ENCODE measurements at places on chromosomes 12 and 14.

GRCh38 chr12:120797677-120798642 lies 72.3 kb downstream of the ACADS start:
- no peak for DNase-seq

- no peak for DNase-seq
Observed at GRCh38 chr12:107875786-107876185, 101.3 kb downstream of the ASCL4 start.

DNA sequence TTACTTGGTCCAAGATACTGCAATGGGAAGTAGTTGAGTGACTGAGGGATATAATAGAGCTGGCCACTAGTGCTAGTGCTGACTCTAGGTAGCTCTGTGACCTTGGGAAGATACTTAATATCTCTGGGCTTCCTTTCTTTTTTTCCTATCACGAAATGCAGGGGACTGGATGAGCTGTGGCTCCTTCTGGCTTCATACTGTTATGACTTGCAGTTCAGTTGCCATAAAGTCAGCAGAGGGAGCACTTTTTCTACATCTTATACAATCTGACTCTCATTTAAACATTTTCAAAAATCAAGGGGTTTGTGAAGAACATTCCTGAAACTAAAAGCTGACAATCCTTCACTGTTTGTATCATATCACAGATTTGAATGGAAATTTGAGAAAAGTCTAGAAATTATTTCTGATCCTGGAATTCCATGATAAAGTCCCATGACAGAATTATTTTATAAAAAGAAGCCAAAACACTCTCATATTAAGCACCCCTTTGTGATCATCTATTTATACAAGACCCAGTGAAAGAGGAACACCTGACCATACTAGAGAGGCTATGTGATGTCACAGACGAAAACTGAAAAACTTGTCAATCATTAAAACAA lies 5.3 kb downstream of the BHLHE41 start:
- no peak for DNase-seq

GRCh38 chr14:94386085-94387031 lies 2.0 kb downstream of the SERPINA1 start:
- DNase-seq = no peak

DNA sequence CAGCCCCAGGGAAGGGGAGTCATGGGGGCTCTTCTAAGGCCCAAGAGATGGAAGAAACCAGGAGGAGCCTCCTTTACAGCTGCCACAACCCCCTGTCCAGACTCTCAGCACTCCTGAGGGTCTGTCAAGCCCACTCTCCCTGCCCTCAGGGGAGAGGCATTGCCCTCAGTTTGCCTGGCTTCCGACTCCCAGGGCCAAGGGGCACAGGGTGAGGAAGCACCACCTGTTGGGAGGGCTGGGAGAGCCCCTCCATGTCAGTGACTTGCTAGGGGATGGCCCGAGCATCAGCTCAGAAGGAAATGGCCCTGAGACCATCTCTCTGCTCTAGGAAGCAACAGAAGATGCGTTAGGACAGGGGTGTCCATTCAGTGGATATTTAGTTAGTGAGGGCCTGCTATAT lies 36.1 kb downstream of the LTBP2 start:
- no peak for DNase-seq

DNA sequence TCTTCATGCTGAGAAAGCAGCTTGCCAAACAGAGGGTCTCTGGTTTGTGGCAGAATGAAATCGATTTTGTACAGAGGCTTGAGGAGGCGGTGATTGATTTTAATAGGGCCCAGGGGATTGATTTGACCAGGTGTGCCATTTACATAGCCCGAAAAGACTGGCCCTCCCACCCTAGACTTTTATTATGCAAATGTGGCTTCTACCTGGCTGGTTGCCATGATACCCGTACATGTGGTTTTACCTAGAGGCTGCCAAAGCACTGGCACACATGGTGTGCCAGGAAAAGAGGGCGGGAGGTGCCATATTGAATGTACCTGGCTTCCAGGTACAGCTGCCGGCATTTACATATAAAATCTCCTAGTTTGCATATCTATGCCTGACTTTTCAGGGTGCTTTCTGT lies 18.0 kb upstream of the GUCY2C start:
- no peak for DNase-seq

DNA sequence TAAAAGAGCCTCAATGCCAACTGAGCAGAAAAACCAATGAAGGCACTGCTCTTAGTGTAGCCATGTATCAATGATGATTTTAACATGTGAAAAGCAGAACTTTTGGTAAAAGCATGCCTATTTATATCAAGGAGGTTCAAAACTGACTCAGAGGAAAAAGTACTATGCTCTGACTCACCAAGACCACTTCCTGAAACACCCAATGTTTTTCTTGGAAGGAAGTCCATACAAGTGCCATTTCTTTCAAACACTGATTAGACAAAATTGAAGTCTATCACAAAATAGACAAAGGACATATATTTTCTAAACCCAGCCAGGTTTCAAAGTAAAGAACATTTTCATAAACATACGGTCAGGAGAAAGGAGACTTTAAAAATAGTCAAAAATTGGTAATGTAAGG lies 88.6 kb downstream of the EPS8 start:
- DNase-seq = no peak

- DNase-seq = no peak
Observed at GRCh38 chr14:90447720-90448497, 51.1 kb downstream of the CALM1 start.

DNA sequence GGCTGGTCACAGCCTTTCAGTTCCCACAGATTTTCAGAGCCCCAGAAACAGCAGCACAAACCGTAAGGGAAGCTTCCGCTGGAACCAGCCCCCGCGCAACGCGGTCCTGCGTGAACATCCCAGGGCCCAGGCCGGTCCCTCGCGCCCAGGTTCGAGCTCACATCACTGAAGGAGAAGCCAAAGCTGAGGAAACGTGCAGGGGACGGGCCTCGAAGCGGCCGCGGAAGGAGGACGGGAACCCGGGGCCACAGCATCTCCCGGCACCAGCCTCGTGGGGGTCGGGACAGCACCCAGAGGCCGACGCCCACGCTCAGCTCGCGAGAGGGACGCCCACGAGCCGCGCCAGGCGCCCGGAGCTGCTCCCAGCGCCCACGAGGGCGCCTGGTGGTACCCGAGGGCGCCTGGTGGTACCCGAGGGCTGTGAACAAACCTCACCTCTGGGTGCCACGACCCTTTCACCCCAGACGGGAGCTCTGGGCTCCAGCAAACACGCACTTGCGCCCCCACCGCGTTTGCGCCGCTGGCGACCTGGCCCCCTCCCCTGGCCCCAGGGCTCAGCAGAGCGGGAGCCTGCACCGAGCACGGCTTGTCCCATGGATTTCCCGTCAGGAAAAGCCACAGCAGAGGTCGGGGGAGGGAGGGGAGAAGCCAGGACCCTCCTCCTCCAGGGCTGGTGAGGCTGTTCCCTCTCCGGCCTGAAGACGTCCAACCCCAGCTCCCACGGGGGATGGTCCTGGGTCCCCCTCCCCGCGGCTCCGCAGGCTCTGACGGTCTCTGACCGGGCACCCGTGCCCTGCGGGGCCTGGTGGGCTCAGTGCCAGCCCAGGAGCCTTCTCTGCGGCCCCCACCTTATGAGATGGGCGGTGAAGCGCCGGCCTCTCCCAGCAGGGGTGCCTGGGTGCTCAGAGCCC lies 6.9 kb downstream of the LRCOL1 start:
- no peak for DNase-seq

GRCh38 chr14:20341646-20342045 lies 1.8 kb upstream of the PARP2 start:
- DNase-seq = no peak

DNA sequence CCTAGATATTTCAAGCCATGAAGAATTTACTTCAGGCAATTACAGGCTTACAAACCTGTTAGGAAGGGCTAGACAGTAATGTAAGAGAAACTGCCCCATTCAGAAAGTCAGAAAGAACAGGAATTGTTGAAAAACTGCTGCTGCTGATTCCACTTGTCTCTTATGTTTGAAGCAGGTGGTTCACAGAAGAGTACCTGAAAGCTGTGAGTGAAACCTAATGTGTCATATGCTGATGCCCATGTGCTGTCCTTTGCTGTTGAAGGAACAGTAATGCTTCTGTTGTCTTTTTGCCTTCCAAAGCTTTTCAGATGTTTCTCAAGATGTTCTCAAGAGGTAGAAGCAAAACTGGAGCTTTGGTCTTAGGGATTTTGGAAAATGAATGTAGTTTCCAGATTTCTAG lies 39.0 kb downstream of the MNAT1 start:
- no peak for DNase-seq

GRCh38 chr12:13028825-13029570 lies 15.2 kb upstream of the FAM234B start:
- no peak for DNase-seq

DNA sequence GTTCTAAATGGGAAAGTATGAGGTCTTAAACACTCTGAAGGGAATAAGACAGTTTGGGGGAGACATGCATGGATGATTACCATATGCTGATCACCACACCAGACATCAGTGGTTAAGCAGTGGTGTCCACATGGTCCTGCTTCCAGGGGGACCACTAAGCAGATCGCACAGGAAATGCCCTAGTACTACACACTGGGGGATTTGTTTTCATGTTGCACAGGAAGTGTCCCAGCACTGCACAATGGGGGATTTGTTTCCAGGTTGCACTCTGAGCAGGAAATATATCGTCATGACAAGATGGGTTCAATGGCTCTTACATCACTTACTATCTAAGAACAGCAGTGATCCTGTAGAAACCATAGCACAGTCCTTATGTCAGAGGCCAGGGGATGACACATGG lies 245.5 kb downstream of the BCL11B start:
- no peak for DNase-seq

- no peak for DNase-seq
Observed at GRCh38 chr14:57960946-57961785, 95.3 kb upstream of the SLC35F4 start.

GRCh38 chr12:41419131-41419893 lies 231.2 kb downstream of the PDZRN4 start:
- DNase-seq = no peak

DNA sequence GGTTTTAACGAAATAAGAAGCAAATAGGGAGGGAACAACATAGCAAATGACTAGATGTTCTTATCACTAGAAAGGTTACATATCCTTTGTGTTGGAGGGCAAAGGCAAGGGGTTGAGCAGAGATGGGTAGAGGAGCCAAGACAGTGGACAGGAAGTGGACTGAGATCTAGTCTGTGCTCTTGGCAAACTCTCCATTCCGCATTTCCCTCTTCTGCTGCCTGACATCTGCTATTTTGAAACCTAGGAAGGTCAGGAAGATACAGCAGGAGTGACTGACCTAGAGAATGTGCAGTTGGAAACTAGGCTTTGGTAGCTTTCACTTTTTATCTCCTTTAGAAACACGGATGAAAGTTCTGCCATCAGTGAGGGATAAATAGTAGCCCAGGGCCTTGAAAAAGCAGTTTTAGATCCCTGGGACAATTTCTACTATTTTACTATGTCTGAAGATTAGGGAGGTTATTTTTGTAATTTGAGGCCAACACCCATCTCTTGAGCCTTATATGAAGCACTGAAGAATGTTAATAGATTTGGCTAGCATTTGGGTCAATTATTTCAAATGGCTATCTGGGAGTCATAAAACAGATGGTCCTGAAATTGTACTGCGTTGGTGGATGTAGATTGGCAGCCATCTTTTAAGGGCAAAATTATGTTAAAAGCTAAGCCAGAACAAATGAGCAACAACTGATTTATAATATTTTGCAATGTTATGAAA lies 410.3 kb downstream of the PCNX1 start:
- no peak for DNase-seq

GRCh38 chr14:97878206-97878605 lies 1081.0 kb downstream of the VRK1 start:
- no peak for DNase-seq

DNA sequence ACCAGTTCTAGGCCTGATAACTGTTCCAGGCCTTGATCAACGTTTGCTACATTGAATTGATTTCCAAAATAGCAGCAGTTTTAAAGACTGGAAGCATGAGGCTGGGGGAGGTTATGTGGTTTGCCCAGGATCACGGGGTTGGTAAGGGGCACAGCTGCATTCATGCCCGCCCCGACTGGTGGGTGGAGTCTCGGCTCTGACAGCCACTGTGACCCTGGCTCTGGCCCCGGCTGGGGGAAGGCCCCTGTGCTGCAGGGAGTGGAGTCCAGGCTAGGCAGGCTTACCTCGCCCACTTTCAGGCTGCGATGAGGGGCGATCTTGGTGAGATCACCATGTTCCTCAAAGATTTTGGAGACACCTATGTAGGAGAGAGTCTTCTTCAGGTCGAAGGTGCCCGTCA lies 13.3 kb upstream of the SERPINA9 start:
- no peak for DNase-seq

DNA sequence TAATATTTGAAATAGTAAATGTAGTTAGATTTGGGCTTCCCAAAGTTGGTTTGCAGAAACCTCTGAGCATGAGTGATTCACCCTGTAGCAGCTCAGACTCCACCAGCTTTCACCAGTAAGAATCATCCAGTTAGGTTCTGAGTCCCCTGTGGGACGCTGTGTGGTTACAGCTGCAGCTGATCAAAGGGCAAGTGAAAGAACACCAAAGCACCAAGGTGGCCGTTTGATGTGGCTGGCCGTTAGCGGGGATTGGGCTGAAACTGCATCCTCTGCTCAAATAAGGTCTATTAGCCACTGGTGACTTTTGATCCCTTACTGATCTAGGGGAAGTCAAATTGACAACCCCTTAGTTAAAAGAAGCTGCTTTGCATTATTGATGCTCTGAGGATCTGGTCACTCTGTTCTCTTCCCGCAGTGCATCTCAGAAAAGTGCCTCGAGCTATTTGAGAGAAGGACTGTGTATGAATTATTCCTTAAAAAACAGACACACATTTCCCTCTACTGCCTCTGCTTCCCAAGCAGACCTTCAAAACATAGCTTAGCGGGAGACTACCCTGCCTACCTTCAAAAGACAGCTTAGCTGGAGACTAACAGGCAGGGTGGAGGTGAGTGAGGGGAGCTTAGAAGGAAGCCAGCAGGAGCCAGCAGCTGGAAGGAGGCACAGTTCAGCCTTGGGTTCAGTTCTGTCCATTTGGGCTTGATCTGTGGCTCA lies 3.7 kb downstream of the ABHD12B start:
- no peak for DNase-seq

DNA sequence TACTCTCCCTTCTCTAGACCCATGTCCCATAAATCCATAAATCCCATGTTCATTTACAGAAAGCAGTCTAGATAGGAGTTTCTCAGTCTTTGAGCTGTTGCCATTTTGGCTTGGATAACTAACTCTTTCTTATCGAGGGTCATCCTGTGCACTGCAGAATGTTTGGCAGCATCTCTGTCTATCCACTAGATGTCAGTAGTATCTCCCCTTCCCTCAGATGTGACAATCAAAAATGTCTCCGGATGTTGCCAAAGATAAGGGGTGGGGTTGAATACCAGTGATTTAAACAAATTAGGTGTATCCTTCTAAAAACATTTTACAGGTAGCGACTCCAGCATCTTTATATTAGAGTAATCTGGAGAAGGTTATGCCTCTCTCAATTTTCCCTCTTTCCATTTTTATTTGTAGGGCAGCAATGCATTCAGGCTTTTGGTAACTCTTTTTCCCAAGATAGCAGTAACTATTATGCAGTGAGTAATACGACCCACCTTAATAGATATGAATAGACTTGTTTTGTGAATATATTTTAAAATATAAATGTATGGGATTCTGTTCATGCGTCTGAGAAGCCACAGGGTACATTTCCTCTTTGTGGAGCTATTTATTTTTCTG lies 100.7 kb downstream of the LRRK2 start:
- DNase-seq = no peak

- no peak for DNase-seq
Observed at GRCh38 chr14:77245820-77246219, 25.2 kb downstream of the NGB start.

GRCh38 chr12:14327711-14328110 lies 37.8 kb upstream of the ATF7IP start:
- no peak for DNase-seq
